ENCODE measurements at places on chromosomes 16 and 17.

DNA sequence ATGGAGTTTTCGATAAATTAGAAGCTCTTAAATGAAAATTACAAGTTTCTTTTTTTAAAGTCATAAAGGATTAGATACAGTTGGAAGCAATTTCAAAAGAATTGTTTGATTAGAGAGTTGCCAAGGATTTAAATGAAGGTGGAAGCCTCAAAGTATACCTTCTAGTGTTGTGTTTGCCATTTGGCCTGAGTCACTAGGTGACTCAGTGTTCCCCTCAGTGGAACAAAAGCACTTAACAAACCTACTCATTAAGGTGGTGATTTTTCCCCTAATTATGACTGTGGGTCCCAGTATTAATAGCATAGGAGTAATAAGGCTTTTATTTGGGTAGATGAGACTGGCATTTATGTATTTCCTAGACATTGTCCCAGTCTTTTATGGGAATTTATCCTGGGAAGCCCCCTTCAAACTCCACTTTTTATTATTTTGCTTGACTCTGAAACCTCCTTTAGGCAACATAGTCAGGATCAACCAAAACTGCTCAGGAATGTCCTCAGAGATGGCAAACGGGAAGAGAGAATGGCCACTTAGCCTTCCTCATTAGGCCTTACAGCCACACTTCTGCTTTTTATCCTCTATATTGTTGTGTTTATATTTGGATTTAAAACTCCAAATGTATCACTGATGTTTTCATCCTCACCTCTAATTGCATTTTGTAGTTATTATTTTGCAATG lies 161.0 kb downstream of the FTO start:
- DNase-seq: peak; percentile 17

DNA sequence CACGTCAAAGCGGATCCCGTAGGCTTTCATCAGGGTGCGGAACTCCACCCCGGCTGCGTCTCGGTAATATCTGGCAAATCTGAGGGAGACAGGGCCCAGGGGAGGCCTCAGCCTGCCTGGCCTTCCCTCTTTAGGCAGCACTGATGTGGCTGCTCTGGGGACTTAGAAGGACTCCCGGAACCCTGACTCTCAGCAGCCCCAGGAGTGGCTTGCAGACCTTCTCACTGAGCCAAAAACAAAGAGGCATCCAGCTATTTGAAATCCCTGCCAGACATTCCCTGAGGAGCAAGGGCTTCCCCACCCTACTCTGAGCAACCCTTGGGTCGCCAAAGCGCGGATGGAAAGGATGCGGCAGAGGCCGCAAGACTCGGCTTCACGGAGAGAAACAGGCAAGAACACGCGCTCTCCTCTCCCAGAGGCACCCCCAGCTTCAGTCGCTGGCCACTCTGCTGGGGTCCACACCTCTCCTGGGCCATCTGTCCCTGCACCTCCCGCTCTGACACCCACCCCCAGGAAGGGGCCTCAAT lies 7.9 kb downstream of the P2RX5 start:
- DNase-seq: no peak

DNA sequence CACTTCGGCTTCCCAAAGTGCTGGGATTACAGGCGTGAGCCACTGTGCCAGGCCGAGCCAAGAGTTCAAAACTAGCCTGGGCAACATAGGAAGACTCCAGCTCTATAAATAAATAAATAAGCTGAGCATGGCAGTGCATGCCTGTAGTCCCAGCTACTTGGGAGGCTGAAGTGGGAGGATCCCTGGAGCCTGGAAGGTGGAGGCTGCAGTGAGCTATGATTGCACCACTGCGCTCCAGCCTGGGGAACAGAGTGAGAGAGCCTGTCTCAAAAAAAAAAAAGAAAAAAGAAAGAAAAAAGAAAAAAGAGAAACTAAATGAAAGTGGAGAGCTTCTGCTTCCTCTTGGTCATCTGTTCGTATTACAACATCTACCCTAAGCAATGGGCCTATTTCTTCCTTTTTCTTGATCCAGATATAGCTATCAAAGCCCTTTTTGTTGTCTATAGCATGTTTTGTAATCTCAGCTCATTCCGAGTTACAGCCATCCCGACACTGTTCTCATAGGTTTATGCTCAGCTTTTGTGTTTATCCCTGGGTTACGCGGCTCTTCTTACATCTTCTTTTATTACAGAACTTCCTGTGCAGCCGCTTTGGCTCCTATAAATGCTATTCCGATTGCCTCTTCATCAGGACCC lies 14.1 kb upstream of the MAPK3 start:
- no peak for DNase-seq

DNA sequence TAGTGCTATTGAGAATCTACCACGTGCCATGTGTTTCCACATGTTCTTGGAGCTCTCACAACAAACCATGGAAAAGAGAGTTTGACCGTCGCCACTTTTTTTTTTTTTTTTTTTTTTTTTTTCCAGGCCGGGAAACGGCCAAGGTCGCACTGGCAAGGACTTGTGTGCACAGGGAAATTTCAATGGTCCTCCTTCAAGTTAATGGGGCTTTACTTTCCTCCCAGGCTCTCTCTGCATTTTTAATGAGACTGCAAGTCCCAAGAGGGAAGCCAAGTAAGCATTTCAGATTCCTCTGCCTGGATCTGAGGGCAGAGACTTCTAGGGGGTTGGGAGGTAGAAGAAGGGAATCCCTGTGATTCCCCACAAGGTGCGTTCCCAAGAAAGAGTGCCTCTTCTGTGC lies 94.7 kb upstream of the MPHOSPH6 start:
- DNase-seq: no peak

- DNase-seq: peak; percentile 54
Observed at GRCh38 chr16:79532785-79533184, 67.8 kb downstream of the MAF start.

DNA sequence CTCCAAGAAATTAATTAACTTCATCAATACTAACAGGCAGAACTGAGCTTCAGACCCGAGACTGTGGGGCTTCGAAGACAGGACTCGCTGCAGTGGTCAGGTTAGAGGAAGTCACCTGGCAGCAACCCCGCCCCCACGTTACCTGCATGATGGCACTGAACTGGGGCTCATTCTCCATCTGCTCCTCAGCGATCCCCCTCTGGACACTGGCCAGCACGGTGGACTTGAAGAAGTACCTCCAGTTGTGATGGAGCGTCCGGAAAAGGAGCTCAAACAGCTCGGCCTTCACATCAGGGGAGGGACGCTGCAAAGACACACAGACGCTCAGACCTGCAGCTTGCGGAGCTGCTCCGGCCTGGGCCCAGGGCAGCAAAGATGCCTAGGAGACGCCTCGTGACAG lies 40.9 kb upstream of the GSG1L start:
- no peak for DNase-seq

DNA sequence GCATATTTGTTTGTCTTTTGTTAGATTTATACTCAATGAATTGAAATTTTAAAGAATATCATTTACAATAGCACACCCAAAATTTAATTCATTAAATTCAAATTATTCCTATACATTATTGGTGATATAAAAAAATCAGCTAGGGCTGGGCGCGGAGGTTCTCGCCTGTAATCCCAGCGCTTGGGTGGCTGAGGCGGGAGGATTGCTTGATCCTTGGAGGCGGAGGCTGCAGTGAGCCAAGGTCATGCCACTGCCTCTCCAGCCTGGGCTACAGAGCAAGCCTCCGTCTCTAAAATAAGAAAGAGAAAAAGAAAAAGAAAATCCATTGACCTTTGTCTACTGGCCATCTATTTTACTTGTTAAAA lies 4.5 kb upstream of the PRDM7 start:
- no peak for DNase-seq

GRCh38 chr16:57268804-57269800 lies 15.4 kb downstream of the PLLP start:
- DNase-seq: peak; percentile 50

GRCh38 chr16:61829631-61830030 lies 206.6 kb downstream of the CDH8 start:
- peak; percentile 50 for DNase-seq

DNA sequence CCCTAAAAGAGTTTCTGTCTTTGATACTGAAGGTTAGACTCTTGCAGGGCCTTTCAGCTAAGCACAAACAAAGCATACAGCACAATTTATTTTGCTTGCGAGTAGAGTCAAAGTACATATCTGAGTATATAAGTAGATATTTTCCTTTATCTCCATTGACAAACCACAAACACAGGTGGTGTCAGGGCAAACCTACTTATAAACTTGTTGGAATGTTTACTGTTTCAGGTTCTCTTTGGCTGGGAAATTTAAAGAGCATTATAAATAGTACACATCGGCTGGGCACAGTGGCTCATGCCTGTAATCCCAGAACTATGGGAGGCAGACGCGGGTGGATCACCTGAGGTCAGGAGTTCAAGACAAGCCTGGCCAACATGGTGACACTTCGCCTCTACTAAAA lies 442.6 kb upstream of the PSMD7 start:
- no peak for DNase-seq

DNA sequence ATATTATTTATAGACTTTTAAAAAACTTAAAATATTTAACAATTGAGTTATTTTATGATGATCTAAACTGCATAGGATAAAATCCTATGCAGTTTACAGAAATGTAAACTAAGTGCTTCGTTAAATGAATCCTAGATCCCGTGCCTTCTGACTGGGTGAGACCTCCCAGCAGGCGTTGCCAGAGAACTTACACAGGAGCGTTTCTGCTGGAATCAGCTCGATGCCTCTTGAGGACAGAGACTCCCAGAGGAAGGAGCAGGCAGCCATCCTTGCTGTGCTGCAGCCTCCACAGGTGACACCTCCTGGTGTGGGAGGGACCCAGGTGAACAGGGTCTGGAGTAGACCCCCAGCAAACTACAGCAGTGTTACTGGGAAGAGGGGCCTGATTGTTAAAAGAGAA lies 160.4 kb downstream of the WWOX start:
- no peak for DNase-seq

GRCh38 chr16:47037396-47037745 lies 63.9 kb upstream of the DNAJA2 start:
- peak; percentile 10 for DNase-seq

- peak; percentile 82 for DNase-seq
Observed at GRCh38 chr16:67917852-67918236, 13.8 kb downstream of the CTRL start.

GRCh38 chr17:6386041-6386630 lies 48.8 kb downstream of the AIPL1 start:
- no peak for DNase-seq

DNA sequence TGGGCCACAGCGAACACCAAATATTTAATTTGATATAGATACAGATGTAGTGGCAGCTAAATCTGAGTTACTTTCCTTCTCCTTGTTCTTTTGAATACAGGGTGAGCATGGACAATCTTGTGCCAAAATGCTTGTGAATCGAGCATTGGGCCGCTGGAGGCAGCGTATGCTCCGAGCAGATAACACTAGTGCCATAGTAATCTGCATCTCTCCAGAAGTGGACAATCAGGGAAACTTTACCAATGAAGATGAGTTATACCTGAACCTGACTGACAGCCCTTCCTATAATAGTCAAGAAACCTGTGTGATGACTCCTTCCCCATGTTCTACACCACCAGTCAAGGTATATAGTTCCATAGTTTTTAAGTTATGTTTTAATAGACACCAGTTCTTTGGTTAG lies 21.2 kb upstream of the BCAS3 start:
- no peak for DNase-seq

DNA sequence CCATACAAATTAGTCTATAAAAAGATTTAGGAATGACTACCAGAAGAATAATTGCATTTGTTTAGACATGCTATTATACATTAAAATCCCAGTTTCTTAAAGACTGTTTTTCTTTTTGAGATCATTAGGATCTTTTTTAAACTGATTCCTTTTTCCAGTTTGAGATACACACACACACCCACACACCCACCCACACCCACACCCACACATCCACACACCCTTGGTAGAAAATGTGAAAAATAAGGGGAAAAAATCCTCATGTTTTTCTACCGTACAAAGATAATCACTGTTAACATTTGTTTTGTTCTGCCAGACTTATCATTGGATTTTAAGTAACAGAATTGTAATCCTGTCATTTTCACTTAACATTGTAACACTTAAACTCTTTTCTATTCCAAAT lies 27.1 kb upstream of the ABCC11 start:
- no peak for DNase-seq

GRCh38 chr16:88415381-88415705 lies 32.6 kb downstream of the ZNF469 start:
- DNase-seq: no peak

DNA sequence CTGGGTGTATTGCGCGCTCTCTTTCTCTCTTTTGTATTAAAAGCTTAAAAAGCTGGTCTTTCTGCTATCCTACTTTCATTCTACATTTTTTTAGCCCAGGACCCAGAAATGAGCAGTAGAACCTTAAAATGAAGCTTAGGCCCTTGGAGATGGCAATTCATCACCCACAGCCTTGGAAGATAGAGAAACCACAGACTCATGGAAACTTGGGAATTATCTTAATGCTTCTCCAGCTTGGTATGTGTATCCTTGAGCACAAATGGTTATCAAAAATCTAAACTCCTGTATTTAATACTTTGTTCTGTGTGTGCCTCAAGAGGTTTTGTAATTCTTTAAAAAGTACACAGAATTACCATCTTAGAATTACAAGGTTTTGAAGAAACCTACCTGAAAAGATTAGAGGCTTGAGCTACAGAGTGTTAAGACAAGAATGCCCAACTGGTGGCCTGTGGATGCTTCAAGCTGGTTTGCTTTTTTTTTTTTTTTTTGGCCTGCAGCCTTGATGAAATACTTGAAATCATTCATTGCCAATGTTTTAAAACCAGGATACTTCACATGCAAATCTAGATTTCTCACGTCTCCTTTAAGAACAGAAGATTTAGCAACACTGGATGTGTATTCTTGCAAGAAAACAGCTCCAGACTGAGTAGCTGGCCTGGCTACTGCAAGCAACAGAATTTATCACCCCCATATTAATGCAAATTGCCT lies 105.0 kb downstream of the XYLT1 start:
- DNase-seq: no peak

- no peak for DNase-seq
Observed at GRCh38 chr16:84712801-84713775, 13.3 kb downstream of the USP10 start.

DNA sequence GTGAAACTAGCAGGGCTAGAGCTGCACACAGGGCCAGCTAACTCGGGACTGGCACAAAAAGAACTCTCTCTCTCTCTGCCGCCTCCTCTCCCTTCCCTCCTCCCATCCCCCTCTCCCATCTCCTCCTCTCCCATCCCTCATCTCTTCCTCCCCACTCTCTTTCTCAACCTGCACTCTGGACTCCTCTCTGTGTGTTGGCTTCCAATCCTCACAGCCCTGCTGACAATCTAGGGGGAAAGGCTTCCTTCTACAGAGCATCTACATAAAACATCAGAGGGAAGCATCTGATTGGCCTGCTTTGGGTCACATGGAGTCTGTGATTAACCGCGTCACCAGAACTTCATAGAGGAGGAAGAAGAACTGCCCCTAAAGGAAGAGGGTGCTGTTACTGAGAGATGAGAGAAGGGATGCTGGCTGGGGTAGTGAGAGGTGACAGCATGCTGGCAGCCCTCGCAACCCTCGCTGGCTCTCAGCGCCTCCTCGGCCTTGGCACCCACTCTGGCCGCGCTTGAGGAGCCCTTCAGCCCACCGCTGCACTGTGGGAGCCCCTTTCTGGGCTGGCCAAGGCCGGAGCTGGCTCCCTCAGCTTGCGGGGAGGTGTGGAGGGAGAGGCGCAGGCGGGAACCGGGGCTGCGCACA lies 12.8 kb upstream of the ZFP90 start:
- no peak for DNase-seq

- no peak for DNase-seq
Observed at GRCh38 chr16:86042393-86042792, 143.4 kb downstream of the IRF8 start.

GRCh38 chr17:6047966-6048365 lies 22.2 kb upstream of the WSCD1 start:
- DNase-seq: peak; percentile 91

- no peak for DNase-seq
Observed at GRCh38 chr17:49472527-49472926, 22.6 kb upstream of the NGFR start.

Data from myocyte (in vitro differentiated cells).